ENCODE measurements at places on chromosomes 7 and 10.

DNA sequence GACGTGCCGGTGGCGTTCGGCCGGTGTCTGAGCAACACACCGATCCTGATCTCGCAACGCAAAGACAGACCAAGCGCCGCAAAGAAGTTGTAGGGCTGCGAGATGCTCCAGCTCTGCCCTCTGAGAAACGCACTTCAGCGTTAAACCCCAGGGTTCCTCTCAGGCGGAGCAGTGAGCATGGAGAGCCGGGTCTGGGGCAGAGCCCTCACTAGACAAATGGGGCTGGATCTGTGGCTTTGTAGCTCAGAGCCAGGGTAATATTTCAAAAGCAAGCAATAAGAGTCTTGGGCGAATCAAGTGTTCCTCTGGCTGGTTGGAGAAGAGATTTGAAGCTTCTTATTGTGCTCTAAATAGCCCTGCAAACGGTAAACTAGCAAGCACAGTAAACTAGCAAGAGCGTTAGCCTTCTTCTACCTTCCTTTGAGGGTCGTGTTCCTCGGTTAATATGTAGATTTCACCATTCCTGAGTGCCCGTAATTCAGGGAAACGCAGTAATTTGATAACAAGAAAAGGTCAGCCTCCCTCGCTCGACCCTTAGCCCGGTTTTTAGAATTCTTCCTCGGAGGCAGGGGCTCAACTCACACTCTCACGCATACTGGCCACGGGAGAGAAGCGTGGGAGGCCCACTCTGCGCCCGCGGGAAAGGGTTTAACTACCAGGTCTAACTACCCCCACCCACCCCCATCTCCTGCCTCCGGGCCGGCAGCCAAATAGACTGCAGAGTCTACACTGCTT is 6.7 kb downstream of the SKAP2 start:
- peak; percentile 39 for DNase-seq

GRCh38 chr7:141441837-141442627 is 109.2 kb upstream of the AGK start:
- no peak for DNase-seq

GRCh38 chr10:133565441-133566294 is at the start of gene SYCE1:
TSS of gene SYCE1 (minus strand) at chr10:133565583. CDS start at chr10:133565529, 54 bp downstream.
- no peak for DNase-seq

GRCh38 chr7:113431406-113431805 is 313.1 kb upstream of the SMIM30 start:
- no peak for DNase-seq

Data from memory B cell (primary cell).